ENCODE measurements at places on chromosomes 2 and 18.

DNA sequence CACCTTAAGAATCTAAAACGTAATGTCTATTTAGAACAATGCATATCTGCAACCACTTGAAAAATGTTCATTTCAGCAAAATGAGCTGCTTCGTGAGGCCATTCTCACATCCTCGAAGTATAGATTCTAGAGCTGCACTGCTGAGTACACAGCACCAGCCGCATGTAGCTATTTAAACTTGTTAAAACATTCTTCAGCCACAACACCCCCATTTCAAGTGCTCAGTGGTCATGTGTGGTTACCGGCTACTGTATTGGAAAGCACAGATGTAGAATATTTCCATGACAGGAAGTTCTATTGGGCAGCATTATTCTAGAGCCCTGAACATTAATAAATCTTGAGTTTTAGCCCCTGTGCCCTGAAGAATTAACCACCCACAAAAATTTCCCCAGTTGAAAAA lies 35.0 kb downstream of the SUMO1 start:
- no peak for DNase-seq

GRCh38 chr2:180523621-180524340 lies 456.6 kb upstream of the UBE2E3 start:
- DNase-seq, result no peak

GRCh38 chr2:127405255-127405610 lies 13.0 kb upstream of the PROC start:
- DNase-seq, result no peak

GRCh38 chr2:40431600-40431955 lies 20.3 kb downstream of the SLC8A1 start:
- no peak for DNase-seq

DNA sequence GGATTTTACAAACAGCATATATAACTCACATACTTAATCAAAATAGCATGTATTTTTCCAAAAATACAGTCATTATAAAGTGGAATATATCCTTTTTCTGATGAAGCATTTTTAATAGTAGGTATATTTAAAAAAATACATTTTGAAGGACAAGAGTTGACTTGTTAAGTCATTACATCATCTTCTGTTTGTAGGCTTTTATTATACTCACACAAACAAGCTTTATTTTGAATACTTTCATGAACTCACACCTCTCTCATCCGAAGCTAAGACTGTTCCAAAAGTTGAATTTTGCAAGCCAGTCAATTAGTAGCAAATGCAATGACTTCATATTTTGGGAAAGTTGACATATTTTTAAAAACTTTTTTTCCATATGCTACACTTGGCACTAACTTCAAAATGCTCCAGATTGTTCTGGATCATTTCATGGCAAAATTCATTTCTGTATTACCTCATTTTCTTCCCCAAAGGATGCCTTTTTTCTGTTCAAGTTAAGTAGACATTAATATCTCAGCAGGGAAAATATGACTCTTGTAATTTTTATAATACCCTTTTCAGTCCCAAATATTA lies 68.5 kb upstream of the WDR75 start:
- DNase-seq, result no peak

DNA sequence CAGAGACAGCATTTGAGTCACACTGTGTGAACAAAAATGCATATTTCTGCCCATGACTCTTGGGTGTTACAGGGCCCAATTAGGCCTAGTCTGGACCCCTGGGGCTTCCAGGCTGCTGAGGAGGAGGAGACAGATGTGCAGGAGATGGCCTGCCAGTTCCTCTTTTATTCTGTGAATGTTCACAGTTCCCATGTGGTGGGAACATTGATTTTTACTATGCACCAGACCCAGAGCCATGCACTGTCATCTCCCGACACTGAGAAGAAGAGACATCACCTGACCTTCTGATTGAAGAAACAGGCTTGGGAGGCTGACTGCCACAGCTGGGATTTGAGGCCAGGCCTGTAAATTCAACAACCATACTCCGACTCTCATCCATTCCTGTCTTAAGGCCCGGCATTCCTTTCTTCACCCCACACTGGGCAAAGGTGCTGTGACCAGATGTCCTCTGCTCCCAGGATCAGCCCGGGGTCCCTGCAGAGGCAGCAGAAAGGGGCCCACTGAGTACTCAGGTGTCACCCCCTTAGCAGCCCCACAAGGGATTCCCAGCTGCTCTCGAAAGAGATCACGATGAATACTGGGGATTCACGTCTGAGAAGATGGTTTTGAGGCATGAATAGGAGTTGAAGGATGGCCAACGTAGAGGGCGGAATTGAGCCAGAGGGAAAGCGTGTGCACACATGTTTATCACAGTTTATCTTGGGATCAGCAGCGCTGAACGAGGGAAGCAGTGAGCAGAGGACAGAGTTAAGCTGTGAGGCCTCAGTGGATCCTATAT lies 3.6 kb upstream of the TFCP2L1 start:
- no peak for DNase-seq

- DNase-seq, result no peak
These were observed 48.3 kb upstream of the BMPR2 start for GRCh38 chr2:202327858-202328257.
